ENCODE measurements at places on chromosomes 3 and 15.
A peak's percentile ranks its signal among the peaks of the same experiment; 100 is the strongest.

- DNase-seq, result no peak
Measured at GRCh38 chr3:127849368-127849767, 27.1 kb upstream of the MGLL start.

GRCh38 chr3:35724106-35724505, 84.8 kb downstream of the ARPP21 start:
- no peak for DNase-seq

DNA sequence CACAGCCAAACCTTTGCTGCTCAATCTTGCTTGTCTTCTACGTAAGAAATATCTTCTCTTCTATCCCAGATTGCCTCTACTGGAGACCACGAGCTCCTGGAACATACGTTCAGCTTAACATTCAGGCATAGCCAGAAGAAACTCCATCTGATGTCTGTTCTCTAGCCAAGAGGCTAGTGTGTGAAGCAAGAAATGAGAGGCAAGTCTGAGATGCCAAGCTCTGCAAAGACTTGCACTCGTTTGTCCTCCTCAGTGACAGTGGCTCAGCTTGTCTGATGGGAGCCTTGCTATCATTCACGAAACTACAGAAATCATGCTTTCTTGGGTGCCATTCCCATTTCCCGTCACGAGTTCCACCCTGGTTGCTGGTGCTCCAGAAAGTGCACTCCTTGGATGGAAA, at the start of gene SCN10A:
SCN10A (minus strand) TSS at position 192 of the 400 bp plus-strand sequence. CDS start 22,207 bp downstream, outside the sequence.
- DNase-seq, result no peak

GRCh38 chr15:36364377-36364776, 215.0 kb upstream of the CDIN1 start:
- DNase-seq, result no peak

DNA sequence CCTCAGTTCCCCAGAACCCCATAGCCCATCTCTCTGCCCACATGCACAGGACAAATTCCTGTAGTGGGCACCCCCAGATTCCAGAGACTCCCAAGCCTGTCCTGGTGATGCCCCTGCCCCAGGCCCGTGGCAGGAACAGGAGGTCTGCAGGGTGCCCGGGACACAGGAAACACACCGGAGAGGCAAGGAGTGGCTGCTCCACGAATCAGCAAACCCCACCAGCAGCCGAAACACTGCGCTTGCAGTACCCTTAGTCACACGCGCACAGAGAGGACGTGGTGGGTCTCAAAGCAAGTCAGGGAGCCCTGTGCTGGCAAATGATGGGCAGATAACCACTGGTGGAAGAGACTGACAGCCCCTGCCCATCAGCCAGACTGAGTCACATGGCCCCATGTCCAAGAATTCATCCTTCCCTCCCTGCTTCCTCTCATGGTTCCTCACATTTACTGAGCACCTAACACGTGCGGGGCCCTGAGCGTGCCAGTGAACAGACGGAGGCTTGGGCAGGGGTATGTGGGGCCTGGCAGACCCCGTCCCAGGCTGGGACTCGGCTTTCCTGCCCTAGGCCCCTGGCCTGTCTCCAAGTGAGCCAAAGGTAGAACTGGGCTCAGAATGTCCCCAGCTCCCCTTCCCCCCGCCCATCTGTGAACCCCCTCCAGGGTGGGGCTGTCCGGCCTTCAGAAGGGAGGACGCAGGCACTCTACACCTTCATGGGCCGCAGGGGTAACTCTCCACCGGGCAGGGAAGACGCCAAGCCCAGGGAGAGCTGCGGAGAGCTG, 130.4 kb upstream of the IQSEC1 start:
- no peak for DNase-seq

- no peak for DNase-seq
Measured at GRCh38 chr3:49133226-49133951, 539 bp upstream of the LAMB2 start.

GRCh38 chr3:52182196-52182595, 15.8 kb upstream of the ALAS1 start:
- no peak for DNase-seq

GRCh38 chr3:195777975-195778374, 33.8 kb downstream of the MUC4 start:
- DNase-seq, result no peak

GRCh38 chr3:86968244-86968932, 22.6 kb downstream of the VGLL3 start:
- DNase-seq, result no peak

DNA sequence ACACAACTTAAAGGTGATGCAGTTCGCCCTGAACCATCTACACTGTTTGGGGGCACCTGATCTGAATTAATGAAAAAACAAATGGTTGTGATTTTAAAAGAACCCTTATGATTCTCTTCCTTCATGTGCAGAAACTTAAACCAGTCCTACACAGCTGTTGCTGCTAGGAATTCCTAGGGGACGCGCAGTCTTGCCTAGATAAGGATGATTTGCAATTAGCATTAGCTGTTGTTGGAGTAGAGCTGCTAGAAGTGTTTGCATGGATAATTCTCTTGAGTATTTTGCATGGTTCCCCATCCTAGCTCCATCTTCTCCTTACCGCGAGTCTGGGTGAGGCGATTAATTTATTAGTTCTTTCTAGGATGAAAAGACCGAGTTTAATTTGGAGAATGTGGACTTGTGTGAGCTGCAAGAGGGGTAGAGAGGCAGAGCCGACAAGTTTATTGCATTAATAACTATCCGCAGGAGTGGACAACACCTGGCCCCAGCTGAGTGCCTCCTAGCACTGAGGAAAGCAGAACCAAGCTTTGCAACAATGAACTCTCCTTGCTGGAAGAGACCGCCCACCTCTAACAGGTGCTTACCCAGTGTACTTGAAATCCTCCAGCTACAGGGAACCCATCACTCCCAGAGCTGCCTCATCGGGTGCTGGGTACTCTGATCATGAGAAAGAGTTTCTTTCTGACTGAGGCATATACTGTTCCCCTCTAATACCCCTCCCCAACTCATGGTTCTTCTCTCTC, 75.0 kb upstream of the WNT7A start:
- no peak for DNase-seq

DNA sequence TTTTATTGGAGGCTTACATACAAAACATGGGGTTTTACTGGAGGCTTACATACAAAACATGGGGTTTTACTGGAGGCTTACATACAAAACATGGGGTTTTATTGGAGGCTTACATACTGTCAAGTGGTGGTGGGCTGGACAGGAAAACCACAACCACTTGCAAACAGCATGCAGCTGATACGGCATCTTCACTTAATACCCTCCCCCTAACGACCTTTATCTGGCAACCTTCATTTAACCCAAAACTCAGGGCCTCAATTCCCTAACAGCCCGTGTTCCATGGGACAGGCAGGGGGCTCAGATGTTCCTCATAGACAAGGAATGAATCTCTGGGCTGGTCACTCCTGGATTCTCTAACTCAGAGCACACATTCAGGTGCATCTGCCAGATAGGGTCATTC, 137.1 kb downstream of the CD47 start:
- no peak for DNase-seq

- DNase-seq, result peak; percentile 42
Measured at GRCh38 chr15:56869573-56869972, 48.9 kb upstream of the TCF12 start.

DNA sequence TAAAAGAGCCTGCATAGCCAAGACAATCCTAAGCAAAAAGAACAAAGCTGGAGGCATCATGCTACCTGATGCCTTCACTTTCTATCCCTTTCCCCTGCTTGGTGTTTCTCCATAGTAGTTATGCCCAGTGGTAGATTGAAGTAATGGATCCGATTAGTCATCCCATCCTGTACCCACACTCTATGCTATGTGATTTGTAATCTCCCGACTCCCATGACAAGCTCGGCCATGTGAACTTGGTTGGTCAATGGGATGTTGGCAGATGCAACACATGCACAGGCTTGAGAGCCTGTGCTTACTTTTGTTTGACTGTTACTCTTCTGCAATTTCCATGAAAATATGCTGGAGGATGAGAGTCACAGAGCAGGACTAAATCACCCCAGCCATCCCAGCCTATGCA, 334.9 kb upstream of the DPH6 start:
- DNase-seq, result no peak

- peak; percentile 46 for DNase-seq
Measured at GRCh38 chr3:28328188-28329151, 20.1 kb upstream of the ZCWPW2 start.

GRCh38 chr3:105806359-105806758, 62.5 kb downstream of the CBLB start:
- DNase-seq, result peak; percentile 71

DNA sequence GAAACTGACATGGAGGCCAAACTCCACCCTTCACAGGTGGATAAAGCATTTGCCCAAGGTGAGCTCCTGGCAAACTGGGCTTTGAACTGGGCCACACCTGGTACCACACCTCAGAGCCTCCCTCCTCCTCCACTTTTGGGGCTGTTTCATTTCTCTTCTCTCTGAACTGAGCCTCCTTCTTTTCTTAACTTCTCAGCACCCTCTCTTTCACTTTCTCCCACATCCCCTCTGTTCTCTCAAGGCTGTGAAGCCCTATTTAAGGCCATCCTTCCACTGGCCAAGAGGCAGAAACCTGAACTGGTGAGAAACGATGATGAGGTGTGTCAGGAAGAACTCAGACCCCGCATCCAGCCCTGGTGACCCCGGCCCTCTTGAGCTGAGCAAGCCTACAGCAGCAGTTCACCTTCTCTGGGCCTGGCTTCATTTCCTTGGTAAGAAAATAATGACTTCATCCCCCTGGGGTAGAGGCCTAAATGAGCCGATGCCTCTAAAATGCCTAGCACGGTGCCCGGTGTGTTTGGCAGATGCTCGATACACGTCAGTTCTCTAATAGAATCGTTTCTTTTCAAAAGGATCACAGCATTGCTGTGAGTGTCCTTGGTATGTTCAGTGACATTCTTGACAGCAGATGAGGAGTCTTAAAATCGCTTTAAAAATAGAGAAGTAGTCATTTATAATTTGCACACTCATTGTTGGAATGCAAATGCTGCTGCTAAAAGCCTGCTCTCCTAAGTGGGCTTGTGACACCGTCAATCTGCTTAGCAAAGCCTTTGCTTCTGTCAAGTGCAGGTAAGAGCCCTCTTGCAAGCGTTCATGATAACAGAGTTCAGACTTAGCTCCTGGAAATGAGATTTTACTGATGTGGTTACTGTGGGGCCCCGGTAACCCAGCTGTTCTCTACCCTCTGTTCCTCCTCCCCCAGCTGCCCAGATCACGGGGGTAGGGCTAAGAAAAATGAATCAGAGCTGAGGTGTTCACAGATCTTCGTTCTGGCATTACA, 97.7 kb upstream of the ATP2B2 start:
- peak; percentile 62 for DNase-seq

GRCh38 chr3:67076607-67077006, 78.5 kb downstream of the KBTBD8 start:
- no peak for DNase-seq

- no peak for DNase-seq
Measured at GRCh38 chr3:134860141-134860540, 65.1 kb downstream of the EPHB1 start.

DNA sequence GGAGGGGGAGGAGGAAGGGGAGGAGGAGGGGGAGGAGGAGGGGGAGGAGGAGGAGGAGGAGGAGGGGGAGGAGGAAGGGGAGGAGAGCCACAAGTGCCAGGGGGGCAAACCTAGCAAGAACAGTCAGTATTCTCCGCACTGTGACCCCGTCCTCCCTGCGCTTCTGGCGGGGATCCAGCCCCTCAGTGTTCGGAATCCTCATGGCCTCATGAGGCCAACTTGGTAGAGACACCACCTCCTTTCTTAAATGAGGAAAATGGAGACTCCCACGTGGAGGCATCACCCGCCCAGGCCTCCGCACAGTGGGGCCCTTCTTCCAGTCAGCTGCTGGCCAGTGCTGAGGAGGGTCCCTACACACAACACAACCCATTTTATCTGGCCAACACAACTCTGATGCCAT, 163.4 kb downstream of the XXYLT1 start:
- DNase-seq, result no peak

DNA sequence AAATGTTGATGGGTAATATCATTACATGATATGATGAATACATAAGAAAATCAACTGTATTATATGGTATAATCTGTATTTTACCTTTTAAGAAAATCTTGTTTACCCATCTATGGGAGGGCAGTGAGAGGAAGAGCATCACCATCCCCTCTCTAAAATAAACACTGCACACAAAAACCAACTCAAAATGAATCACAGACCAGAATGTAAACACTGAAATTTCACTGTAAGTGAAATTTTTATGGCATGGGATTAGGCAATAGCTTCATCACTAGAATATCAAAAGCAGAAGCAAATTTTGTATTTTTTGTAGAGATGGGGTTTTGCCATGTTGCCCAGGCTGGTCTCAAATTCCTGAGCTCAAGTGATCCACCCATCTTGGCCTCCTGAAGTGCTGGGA, 26.2 kb downstream of the IFT80 start:
- no peak for DNase-seq

DNA sequence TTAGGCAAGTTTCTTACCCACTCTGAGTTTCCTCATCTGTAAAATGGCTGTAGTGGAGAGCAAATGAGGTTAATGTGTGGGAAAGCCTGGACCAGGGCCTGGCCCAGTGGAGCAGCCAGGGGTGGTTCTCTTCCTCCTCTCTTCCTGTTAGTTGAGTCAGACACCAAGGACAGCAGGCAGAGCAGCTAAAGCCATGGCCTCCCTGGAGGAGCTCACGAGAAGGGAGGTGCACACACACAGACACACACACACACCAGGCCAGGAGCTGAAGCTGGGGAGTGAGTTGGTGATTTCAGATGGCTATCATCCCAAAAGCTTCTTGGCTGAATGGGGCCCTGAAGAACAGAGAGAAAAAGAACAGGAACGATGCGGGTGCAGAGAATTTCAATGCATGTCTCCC, 33.2 kb upstream of the TSPAN3 start:
- no peak for DNase-seq

GRCh38 chr15:69852916-69853315, 244.8 kb downstream of the TLE3 start:
- DNase-seq, result no peak

GRCh38 chr15:72781631-72782030, 1.9 kb downstream of the ADPGK start:
- no peak for DNase-seq

GRCh38 chr3:32126305-32127015, 20.0 kb downstream of the GPD1L start:
- no peak for DNase-seq

GRCh38 chr3:31525532-31525931, 7.2 kb upstream of the STT3B start:
- no peak for DNase-seq

Data from activated CD4-positive, alpha-beta T cell treated with anti-CD3 and anti-CD28 coated beads, Interleukin-2, amount 50 U/mL, for 16 hours (primary cell).